ENCODE measurements at places on chromosomes 7 and 10.
A peak's percentile ranks its signal among the peaks of the same experiment; 100 is the strongest.

- no peak for DNase-seq
Measured at GRCh38 chr7:31974351-31974750, 95.9 kb downstream of the PDE1C start.

DNA sequence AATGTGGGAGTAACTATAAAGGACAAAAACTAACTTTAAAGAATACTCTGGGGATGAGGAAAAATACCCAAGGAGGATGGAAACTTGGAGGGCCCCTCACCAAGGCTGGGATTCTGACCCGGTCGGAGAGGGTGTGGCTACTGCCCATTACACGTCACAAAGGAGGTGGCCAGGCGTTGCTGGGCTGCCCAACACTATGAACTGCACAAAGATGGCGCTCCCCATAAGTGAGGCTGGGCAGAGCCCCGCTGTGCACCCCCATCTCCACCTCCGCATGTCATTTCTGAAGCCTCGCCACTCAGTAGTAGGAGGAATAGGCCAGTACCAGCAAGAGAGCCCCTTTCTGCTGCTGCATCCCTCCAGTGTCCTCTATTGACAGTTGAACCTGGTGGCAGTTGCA lies 290.1 kb upstream of the ZNF32 start:
- DNase-seq = no peak

- no peak for DNase-seq
Measured at GRCh38 chr10:93615576-93616235, 3.4 kb downstream of the PDE6C start.

GRCh38 chr10:5440206-5440605 lies 27.8 kb downstream of the NET1 start:
- no peak for DNase-seq

- DNase-seq = no peak
Measured at GRCh38 chr10:125000366-125001312, 58.7 kb downstream of the ZRANB1 start.

- no peak for DNase-seq
Measured at GRCh38 chr7:46616636-46617035, 695.6 kb upstream of the IGFBP3 start.

GRCh38 chr7:33716581-33717477 lies 188.5 kb upstream of the BMPER start:
- DNase-seq = no peak

DNA sequence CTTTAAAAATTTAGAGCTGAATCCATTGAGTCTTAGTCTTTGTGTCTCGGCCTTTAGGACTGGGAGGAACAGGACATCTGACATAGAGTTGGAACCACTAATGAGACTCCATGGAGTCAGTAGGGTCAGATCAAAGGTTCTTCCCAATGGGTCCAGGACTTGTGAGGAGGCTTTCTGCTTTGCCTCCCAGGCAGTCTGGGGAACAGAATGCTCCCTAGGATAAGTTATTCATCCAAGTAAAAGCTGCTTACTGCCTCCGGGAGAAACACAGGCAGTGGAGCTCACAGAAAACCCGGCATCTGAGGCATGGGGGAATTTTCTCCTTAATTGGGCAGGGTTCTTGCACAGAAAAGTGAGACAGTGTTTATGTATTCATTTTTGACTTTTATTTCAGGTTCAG lies 216.4 kb downstream of the SEC23IP start:
- DNase-seq = no peak

DNA sequence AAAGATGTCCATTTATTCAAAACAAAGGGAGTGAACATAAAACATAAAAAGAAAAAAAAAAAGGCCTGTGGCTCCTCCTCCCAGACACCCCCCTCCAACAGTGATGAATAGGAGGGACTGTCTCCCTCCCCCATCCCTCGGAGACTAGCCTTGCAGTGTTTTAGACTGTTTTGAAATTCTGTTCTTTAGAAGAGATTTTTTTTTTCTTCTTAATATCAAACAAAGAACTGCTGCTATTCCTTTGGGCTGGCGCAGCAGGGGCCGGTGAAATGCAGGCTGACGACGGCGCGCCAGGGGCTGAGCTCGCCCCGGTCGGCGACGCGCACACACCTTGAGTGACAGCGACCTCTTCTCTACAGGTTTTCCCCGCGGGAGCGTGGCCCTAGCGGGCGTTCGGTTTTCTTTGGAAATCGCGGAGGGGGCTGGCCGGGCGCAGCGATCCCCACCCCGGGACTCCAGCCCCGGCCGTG lies at the start of gene LANCL2:
LANCL2 (plus strand) TSS at position 133 of the 470 bp plus-strand sequence. CDS start 689 bp downstream, outside the sequence.
- peak; percentile 45 for DNase-seq

GRCh38 chr10:26665080-26666048 lies 32.1 kb upstream of the PDSS1 start:
- DNase-seq = no peak

DNA sequence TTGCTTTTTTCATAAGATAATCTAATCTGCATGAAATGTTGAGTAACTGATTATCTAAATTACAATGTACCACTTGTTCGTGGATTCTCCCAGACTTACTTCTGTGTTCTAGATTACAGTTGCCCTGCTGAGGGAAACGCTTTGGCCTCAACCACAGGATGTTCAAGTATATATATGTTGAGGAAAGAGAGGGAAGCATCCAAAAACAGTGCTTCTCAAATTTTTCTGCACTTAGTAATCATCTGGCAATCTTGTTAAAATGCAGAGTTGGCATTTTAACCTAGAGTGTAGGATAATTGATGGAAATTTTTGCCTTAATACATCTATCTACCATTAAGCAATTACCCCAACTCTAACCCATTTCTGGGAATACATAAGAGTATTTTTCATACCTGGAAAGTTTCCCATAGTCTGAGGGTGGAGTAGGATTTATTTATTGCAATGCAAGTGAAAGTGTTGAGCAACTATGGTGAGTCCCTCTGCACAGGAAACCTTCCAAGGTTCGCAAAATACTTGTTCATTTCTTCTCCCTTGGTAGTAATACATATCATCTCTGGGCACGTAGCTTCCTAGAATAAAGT lies 59.6 kb upstream of the C1GALT1 start:
- no peak for DNase-seq

DNA sequence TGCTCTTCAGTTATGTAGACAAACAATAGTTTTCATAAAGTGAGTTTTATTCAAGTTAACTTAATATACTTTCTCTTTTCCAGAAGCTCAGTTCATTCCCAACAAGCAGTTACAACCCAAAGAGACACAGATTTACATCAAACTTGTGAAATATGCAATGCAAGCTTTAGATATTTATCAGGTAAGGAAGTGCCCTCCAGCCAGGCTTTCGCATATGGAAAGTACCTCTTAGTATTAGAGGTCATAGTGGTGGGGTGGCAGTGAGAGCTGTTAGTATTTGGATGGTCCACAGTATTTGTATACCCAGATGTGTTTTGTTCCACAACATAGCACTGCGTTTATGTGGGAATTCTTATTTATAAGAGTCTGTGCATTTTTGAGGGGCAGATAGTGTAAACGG lies 32.1 kb downstream of the TRRAP start:
- DNase-seq = no peak

DNA sequence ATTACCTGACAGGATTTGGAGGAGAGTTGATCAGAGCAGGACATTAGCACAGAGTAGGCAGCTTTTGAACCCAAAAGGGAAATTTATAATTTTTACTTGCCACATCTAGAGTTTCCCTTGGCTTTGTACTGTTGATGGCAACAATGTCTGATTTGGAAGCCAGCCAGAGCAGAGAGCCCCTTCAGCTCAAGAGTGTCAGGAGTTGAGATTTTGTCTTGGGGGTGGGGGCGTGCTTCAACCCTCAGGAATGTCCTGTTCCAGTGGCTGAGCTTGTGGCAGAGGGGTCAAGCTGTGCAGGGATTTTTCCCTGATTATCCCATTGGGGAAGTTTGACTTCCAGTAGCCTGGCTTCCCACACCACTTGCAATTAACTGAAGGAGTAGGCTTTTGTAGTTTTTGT lies 27.0 kb downstream of the SP4 start:
- DNase-seq = no peak

Measured in stimulated activated CD4-positive, alpha-beta T cell treated with anti-CD3 and anti-CD28 coated beads, Interleukin-2, amount 100 ng/mL, for 48 hours (primary cell).